H54 (cell line): ENCODE measurements at places on chromosomes 11 and 22.

DNA sequence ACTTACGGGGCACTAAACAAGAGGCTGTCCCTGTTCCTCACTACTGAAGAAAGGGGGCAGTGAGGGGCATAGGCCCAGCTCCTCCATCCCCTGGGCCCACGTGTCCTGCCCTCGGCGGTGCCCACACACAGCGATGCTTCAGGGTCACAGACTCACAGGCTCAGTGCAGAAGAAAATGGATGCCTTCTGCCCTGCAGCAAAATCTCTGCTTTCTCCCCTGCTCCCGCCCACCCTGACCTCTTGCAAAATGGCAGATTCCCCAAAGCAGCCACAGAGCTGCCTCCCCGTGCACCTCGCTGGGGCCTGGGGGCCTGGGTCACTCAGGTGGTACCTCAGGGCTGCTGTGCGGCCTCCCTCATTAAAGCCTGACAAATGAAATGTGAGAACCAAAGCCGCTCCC, 204.0 kb downstream of the DSCAML1 start:
- no peak for DNase-seq

GRCh38 chr11:57402188-57403002, 11.9 kb upstream of the PRG2 start:
- peak; percentile 28 for DNase-seq

- no peak for DNase-seq
These were observed 12.8 kb downstream of the MOB2 start for GRCh38 chr11:1473786-1474185.

GRCh38 chr11:95093548-95093947, 3.9 kb downstream of the ENDOD1 start:
- no peak for DNase-seq

DNA sequence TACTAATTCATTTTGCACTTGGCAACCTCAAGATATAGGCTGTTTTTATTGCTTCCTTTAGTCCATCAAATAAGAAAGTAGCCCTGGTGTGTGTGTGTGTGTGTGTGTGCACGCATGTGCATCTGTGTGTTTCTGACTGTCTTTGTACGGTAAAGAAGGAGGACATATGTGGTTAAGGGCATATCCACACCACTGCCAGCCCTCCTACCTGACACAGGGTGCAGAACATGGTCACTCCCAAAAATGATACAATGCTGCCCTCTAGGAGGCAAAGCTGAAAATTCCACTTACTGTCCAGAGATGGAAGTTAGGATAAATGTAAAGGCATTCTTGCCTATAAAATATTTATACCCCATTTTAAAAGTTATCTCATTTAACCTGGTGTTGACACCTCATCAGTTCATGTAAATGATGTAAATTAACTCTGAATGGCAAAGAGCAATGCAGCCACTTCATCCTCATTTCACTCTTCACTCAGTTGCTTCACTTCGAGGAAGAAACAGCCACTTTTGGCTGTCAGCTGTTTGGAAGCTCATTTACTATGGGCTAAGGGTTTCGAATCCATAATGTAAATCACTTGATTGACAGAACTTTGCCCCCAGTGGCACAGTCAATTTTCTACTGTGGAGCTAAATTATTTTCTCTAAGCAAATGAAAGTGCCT, 83.1 kb upstream of the MTNR1B start:
- peak; percentile 26 for DNase-seq

GRCh38 chr11:41950470-41951143, 491.2 kb upstream of the LRRC4C start:
- DNase-seq = no peak

GRCh38 chr11:2522631-2523255, 77.9 kb downstream of the KCNQ1 start:
- no peak for DNase-seq

DNA sequence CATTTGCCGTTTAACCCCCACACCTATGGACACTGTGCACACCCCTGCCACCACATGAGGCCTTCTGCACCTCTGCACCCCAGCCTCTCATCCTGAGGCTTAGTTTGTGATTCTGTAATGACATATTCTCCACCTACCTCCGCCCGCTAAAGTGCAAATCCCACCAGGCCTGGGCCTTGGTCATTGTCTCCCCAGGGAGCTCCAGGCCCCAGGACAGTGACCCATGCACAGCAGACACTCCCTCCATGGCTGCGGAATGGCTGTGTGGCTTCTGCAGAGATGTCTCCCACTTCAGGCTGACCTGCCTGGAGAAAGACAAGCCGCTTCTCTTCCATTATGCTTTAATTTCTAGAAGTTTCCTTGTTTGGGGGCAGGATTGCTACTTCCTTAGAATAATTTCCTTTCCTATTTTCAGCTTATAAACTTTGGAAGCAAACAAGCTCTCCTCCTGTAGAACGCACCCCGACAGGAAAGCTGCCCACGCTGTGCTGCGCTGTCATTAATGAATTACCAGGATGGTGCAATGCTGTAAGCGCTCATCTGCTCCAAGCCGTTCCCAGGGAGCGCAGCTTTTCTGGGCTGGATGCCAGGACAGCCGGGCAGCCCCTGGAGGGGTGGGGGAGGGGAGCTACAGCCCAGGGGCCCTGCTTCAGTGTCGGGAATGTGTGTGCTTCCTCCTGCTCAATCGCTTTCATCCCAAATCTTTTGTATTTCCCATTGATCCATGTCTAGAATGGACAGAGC, 618.0 kb downstream of the BRD1 start:
- DNase-seq = no peak
